ENCODE measurements at places on chromosomes 6 and 20.

GRCh38 chr6:2793534-2794151, 28.4 kb downstream of the WRNIP1 start:
- DNase-seq = no peak

DNA sequence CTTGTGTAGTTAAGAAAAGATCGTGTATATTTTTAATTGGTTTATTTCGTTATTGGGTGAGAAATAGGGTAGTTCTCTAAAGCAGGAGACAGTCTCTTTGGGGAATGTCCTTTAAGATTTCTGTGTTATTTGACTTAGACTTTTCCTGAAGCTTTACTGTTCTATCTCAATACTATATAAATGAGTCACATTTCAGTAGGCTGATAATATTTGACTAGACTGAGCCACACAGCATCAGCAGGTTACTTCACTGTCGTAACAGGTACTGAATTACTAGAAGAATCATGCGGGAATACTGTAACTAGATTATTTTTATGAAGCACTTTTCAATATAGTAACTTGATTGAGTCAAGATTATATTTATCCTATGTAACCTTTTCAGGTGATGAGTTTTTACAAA, 1.4 kb downstream of the SMAP1 start:
- no peak for DNase-seq

DNA sequence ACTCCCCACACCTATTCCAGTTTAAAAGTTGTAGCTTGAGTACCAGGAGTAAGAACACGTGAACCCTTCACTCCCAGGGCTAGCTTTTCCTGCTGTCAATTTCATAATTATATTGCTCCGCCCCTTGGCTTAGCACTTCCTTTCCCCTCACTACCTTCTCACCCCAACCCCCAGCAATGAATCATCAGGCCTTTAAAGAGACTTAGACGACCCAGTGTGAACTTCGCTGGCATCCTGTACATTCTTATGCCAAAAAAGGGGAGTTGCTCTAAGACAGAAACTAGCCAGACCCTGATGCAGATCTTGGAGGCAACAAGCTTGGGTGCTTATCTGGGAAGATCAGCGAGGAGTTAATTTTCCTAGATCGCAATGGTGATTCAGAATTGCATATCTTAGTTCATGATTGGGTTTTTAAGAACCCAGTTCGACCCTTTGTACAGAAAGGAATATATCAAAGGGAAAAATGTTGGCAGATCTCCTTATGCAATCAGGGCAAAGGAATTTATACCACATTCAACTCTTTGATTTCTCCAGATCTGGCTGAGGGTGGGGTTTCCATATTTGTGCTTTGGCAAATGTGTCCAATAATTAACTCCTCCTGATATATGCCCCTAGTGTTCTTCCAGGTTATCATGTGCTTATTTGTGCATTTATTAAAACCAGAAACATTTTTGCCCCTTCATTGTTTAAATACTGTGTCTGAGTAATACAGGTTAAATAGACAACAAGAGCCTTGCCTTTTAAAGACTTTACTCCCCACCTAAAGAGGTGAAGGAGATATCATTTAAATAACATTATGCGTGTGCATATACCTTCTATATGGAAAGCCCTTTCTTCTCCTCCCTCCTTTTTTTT, 8.1 kb upstream of the ATXN1 start:
- DNase-seq = no peak

GRCh38 chr6:170535004-170535403, 18.1 kb downstream of the PSMB1 start:
- DNase-seq = no peak

DNA sequence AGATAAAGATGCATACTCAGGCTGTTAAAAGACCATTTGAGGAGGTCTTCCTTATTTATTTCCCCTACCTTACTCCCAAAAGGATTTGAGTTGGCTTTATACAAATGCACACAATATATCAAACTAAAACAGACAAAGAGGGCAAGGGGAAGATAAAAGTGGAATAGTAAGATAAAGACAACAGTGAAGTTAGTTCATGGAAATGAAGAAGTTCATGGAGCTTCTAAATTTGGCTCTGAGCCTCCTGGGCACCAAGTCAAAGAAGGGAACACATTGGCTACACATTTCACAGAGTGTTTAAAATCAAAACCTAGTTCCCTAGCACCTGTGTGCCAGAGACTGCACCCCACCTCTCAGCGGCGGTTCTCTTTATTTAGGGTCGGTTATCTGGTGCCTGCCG, 25.8 kb upstream of the ARMC2 start:
- DNase-seq = no peak

DNA sequence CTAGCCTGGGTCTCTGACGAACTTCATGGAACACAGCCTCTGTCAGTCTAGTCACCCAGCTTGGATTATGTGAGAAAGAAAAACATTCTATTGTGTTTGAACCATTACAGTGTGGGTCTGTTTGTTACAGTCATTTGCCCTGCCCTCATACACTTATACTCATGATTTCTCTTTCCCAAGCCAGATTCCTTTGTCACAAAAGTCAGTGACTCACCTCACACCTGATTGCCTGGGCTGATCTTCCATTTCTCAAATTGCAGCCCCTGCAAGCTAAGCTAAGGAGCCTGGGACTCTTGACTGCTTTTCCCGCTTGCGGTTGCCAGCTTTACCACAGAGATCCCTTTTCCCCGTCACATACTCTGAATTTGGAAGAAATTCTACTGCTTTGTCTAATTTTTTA, 395.9 kb downstream of the SAMD5 start:
- no peak for DNase-seq

DNA sequence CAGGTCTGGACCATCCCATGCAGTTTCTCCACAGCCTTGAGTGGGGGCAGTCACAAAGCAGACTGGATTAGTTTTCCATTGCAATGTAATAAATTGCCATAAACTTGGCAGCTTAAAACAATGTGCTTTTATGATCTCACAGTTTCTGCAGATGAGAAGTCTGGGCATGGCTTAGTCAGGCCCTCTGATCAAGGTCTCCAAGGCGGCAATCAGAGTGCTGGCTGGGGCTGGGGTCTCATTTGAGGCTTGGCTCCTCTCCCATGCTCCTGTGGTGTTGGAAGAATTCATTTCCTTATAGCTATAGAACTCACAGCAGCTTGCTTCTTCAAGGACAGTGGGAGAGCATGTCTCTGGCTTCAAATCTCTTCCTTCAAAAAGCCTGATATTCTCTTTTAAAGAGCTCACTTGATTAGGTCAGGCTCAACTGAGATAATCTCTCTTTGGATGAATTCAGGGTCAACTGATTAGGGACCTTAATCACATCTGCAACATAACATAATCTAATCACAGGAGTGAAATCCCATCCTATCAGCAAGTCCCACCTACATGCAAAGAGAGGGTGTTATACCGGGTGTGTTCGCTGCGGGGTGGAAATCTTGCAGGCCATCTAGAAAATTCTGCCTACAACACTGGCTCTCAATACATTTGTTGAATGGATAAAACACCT, 77.4 kb upstream of the SULF2 start:
- no peak for DNase-seq

DNA sequence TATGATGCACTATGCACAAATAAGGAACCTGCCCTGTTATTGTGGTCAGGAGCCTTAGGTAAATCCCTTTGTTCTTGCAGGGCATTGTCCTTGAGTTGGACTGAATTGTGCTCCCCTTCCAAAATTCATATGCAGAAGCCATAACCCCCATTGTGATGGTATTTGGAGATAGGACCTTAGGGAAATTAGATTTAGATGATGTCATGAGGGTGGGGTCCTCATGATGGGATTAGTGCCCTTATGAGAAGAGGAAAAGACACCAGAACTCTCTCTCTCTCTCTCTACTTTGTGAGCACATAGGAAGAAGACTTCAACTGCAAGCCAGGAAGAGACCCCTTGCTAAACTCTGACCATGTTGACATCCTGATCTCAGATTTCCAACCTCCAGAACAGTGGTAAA, 268.0 kb downstream of the LRFN2 start:
- no peak for DNase-seq

DNA sequence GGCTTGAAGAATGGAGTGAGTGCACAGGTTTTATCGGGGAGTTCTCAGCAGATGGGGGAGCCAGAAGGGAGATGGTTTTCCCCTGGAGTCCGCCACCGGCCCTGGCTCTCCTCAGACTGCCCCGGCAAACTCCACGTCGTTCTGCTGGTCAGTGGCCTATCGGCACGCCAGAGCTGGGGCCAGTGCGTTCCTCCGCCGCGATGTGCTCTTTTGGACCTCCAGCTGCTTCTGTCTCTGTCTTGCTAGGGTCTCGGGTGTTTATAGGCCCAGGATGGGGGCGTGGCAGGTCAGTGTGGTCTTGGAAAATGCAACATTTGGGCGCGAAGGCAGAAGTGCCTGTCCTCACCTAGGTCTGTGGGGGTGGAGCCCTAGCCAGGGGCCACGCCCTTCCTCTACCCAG, 53.0 kb upstream of the ADTRP start:
- DNase-seq = no peak

DNA sequence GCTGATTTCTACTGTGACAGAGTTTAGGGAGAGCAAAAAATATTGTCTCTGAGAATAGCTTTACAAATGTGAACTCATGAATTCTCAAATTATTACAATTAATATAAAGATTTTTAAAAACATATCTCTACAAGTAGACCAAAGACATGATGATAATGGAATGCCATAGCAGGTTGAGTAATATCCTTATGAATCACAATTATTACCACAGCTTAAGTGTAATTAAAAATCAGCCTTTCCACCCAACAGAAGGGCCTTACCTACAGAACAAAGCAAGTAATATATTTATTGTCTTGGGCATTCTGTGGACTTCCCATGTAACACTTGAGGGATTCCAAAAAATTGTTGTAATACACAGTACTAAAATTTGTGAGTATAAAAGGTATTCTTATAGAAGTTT, 1099.6 kb upstream of the GJE1 start:
- no peak for DNase-seq

DNA sequence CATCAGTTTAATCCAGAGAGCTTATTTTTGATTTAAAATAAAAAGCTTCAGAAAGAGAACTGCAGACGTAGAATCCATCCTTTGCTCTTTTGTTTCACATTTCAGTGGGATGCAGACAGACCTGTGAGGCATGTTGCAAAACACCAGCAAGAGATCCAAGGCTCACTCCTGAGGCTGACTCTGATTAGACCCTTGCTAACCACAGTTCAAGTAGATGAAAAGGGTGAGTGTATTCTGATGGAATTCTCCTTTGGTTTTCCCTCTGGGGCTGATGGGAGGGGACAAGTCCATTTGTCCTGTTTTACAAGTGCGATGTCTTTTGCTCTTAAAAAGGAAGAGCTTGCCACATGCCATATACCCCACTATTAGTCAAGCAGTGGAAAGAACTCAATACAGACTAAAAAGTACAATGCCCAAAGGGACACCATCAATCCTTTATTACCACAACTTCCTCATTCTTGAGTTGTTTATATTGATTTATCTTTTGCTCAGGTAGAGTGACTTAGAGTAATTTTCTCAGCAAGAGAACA, 772.7 kb downstream of the MAFB start:
- DNase-seq = no peak

DNA sequence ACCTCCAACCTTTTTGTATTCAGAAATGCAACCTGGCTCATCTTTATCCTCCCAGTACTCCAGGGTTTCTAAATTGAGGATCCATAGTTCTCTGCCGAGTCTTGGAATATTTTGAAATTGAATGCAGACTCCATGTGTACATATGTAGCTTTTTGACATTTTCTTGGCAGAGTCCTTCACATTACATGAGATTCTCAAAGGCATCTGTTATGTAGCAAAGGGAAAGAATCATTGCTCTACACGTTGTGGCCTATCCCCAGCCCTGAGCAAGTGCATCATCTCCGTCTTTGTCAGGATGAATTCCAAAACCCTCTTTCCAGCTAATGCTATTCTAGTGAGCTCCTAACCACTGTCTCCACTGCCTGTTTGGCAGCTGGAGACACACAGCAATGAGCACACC, 742.9 kb downstream of the DHX35 start:
- DNase-seq = no peak

DNA sequence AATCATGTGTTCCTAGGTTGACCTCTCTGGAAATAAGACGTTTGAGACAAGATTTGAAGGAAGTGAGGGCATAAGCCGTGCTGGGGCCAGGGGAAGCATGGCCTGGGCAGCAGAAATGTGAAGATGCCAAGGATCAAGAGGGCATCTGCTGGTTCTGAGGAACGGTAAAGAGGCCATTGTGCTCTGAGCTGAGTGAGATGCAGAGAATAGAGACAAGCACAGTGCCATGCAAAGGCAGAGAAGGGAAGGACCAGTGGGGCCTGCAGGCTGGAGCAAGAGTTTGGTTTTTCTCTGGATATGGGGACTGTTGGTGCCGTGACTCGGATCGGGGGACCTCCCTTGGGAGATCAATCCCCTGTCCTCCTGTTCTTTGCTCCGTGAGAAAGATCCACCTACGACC, 50.8 kb downstream of the SMPDL3A start:
- DNase-seq = no peak

GRCh38 chr6:5095236-5095635, 10.1 kb downstream of the PPP1R3G start:
- no peak for DNase-seq

- no peak for DNase-seq
Measured at GRCh38 chr6:99192561-99192960, 156.9 kb downstream of the FAXC start.

DNA sequence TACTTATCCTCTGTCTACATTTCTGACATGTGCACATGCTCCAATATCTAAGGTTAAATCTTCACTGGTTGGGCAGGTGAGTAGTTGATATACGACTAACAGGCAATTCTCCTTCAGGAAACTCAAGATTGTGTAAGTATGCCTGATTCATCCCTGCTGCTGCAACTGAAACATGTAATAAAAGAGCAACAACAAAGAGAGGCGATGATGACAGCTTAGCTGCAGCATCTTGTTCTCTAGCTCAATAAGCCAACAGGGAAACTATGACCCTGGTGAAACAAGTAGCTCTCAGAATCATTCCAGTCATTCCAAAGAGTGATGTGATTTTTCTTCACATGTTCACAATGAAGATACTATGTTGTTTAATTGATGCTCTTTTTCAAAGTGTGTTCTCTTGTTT, 74.4 kb downstream of the ELOVL4 start:
- no peak for DNase-seq

DNA sequence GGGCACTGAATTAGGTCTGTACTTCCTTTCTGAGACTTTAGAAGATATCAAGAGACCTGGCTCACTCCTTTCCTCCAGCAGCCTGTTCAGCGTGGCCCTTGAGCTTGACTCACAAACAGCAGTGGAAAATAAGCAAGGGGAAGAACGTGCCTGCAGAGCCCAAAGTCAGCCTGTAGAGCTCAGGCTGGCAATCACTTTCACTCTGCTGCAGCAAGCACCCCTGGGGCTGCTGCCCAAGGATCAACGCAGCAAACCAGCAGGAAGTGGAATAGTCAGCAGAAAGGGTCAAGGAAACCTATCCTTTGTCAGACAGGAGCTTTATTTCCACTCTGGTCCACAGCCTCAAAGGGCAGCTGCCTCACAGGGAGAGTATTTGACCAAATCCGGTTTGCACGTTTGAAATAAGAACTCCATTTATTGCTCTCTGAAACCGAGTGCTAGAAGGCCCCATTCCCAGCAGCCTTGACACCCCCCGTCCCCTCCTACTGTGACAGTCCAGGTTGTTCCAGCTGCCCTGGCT, 77.4 kb downstream of the PRDM1 start:
- DNase-seq = no peak

DNA sequence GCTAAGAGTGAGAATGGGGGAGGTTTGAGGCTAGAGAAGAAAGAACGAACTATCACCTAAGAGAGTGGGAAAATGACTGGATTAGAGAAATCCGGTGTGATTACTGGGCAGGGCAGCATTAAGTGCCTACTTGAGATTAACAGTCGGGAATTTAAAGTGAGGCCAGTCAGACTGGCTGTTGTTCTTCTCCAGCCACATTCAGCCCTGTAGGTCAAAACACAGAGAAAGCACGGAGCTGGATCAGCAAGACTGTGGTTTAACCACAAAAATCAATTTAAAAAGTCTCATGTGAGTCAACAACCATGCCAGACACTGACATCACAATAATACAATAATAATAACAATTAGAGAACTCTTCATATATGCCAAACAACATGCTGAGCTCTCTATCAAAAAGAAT, 301.9 kb upstream of the SGK1 start:
- DNase-seq = no peak
